ENCODE measurements at places on chromosomes 16 and 17.

DNA sequence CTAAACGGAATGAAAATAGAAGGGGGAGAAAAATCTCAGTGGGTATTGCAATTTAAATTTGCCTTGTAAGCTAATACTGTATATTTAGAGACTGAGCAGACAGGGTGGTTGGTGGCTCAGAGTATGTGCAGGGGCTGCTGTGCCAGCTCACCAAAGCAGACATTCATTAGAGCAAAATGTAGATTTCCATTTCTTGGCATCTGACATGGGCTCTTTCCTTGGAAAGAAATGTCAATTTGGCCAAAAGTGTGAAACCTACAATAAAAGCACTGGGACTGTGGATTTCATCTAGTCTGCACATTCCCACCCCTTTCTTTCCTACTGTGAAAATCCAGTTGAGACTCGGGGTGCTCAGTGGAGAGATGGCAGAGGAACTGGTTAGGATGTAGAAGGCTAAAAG, 145.1 kb upstream of the NOG start:
- DNase-seq = no peak

DNA sequence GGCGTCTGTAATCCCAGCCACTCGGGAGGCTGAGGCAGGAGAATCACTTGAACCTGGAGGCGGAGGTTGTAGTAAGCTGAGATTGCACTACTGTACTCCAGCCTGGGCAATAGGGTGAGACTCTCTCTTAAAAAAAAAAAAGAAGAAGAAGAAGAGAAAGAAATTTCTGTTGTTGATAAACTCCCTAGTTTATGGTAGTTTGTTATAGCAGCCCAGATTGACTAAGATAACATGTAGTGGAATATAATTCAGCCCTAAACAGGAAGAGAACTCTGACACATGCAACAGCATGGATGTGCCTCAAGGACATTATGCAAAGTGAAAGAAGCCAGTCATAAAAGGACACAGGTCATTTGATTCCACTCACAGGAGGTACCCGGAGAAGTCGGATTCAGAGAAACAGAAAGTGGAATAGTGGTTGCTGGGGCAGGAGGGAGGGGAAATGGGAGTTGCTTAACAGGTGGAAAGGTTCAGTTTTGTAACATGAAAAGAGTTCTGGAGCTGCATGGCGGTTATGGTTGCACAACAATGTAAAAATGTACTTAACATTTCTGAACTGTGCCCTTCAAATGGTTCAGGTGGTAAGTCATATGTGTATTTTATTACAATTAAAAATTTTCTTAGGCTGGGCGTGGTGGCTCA, 26.0 kb upstream of the PRM1 start:
- DNase-seq = no peak

GRCh38 chr16:48098472-48098871, 57.3 kb downstream of the ABCC12 start:
- DNase-seq = no peak

GRCh38 chr17:16419074-16419928, 3.9 kb downstream of the TRPV2 start:
- DNase-seq = no peak

DNA sequence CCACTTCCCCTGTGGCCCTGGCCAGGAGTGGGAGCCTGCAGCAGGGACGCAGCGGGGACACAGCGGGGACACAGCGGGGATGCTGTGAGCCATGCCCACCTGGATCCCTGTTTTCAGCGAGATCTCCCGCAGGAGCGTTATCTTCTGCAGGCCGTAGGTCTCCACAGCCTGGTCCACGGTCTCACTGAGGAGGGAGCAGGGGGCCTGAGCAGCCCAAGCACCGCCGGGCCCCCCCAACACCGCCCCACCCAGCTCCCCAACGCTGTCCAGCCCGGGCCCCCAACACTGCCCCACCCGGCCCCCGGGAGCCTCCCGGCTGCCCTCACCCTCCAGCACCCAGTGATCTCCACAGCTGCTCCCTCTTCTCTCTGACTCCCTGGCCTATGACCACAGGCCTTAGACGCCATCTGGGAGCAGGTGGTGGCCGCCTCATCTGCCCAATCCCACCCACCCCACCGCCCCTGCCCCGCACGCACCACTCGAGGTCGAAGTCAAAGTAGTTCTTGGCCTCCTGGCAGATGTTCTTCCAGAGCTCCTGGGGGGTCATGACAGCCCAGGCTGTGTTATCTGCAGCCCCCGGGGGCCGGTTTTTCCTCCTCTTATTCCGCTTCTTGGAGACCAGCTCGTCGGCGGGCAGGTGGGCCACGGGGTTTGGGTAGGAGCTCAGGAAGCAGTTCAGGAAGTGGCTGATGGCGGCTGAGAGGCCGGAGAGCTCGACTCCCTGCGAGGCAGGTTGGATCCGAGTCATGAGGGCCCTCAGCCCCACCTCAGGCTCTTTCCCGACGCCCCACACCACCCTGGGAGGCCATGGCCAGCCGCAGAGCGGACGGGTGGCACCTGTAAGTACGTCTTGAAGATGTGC, 17.0 kb downstream of the CLUH start:
- DNase-seq = no peak

GRCh38 chr17:50114849-50115357, 15.1 kb downstream of the SAMD14 start:
- no peak for DNase-seq

GRCh38 chr16:2867987-2868789, 10.2 kb upstream of the PRSS22 start:
- peak; percentile 90 for DNase-seq

- no peak for DNase-seq
Measured at GRCh38 chr17:78461799-78462053, 83.3 kb downstream of the PGS1 start.

DNA sequence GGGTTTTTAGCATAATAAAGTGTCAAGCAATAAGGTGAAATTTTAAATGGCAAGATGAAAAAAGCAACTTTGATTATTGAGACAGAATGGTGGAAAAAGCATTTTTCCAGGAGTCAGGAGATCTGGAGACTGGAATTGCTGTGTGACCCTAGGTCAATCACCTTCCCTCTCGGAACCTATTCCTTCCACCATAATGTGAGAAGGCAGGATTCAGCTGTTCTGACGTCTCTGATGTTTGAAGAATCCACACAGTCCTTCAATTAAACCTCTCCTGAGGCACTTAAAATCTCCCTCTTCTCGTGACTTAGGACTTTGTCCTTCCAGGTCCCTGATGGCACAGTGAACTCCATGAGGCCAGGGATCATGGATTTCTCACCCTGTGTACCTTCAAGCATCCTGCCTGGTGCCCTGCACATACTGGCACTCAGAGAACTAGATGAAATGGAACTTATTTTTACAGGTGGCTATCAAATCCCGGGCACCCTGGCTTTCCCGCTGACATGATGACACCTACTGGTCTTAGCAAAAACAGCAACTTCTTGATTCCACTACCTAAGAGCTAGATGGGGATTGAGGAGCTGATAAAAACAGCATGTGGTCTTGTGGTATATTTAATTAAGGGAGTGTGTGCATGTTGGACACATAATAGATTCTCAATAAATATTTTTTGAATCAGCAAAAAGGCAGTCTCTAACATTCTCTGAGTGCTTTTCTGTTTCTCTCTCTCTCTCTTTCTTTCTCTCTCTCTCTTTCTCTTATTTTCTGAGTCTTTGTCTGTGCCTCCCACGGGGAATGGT, 2.3 kb upstream of the CCDC182 start:
- DNase-seq = peak; percentile 66

DNA sequence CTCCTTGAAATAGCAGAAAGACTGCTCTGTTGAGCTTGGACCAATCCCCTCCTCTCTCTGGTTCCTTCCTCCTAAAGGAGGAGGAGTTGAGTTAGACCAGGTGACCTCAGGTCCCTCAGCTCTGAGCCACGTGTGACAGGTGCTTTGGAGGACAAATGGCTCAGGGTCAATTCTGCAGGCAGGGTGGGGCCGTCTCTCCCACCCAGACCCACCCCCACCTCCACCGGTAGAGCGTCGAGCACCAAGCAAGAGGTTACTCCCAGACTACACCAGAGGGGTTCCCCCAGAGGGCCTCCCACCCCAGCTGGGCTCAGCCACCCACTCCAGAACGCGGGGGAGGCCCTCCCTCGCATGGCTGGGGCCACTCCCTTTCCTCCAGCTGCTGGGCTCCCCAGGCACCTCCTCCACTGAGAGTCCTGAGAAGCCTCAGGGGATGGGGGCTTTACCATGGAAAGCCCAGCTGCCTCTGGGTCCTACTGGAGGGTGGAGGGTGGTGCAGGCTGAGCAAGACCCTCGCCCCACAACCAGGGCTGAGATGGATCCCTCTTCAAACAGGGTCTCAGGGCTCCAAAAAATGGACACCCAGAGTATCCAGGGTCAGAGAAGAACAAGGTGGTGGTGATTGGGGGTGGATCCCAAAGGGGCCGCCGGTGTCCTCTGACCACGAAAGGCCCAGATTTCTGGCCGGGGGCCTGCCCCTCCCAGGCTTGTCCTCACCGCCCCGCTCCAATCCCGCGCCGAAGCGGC, 7.6 kb downstream of the MYO1C start:
- DNase-seq = no peak

GRCh38 chr17:537133-537532, 177.5 kb downstream of the VPS53 start:
- no peak for DNase-seq

DNA sequence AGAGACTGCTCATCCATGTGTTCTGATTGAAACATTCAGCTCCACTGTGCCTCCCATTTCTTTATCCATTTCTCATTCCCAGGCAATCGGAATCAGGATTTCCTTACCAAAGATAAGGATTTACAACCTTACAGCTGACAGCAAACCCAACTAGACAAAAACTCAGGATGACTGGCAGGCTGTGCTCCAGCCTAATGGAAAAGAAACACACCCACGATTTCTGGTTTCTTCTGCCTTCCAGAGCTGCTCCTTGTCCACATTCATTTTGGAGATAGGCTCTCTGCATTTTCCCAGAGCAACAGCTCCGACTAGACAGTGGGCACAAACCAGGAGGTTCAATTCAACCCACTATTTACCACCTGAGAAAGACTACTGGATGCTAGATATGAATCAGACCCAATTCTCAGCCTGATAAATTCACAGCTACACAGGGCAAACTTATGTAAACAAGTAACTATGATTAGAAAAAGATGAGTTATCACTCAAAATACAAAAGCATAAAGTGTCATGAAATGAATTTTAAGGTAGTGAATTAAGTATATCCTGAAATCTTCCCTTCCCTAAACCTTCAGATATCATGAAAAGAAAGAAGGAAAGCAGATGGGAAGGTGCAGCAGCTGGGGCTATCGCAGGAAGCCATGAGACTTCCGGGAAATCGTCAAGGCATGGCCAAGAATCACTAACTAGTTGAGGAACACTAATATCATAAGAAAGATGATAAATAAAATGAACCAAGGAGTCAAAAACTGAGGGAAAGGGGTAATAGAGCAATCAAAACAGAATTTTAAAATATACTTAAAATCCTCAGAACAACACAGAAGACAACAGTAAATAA, 44.8 kb upstream of the CLEC18B start:
- no peak for DNase-seq

DNA sequence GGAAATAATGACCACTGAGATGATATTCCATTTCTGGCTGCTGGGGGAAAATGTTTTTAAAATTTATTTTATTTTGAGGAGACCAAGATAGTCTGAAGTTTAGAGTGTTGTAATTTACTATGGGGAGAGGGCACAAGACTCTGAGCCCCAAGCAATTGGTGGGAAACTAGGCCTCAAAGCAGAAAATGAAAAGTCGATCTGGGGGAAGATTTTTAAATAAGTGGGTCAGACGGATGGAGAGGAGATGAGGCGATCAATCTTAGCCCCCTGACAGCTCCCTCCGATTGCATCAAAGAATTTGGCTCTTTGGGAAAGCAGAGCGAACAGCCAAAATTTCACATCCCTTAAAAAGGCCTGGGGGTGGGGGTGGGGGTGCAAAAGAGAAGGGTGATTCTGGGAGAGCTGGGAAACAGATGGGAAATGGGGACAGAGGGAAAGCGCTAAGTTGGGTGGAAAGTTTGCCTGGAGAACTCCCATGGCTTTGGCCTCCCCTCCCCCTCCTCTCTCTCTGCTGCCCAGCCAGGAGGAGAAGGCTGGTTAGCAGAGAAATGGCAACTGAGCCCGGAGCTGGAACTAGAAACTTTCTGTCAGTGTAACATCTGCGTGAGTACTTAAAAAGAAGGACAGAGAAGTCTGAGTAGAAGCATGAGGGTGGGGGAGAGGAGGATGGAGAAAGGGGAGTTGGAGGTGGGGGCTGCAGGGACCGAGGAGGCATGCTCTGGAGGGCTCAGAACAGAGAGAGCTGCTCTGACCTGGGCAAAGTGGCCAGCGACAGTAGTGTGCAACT, 1.4 kb upstream of the HOXB2 start:
- no peak for DNase-seq

DNA sequence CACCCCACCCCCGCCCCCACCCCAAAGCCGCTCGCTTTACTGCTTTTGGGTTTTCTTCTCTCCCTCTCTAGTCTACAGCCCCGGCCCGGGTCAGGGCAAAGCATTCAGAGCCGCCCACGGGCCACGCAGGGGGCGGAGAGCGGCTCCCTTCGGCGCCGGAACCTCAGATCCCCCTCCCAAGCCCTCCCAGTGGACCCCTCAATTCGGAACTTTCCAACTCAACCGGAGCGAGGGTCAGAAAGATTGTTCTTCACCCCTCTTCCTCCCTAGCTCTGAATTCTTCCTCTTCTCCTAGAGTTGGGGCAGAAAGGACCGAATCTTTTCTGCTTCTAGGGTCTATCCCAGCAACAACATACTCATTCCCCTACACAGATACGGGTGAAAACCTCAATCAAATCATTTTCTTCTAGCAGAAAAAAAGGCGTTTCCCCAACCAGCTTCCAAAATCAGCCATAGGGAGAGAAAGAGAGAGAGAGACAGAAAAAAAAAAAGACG, 1.0 kb downstream of the HOXB2 start:
- no peak for DNase-seq

- no peak for DNase-seq
Measured at GRCh38 chr16:89599902-89600301, 13.5 kb upstream of the DPEP1 start.

- no peak for DNase-seq
Measured at GRCh38 chr17:45893725-45894021, 681 bp upstream of the MAPT start.

GRCh38 chr17:2067048-2067561, 12.2 kb downstream of the HIC1 start:
- no peak for DNase-seq

DNA sequence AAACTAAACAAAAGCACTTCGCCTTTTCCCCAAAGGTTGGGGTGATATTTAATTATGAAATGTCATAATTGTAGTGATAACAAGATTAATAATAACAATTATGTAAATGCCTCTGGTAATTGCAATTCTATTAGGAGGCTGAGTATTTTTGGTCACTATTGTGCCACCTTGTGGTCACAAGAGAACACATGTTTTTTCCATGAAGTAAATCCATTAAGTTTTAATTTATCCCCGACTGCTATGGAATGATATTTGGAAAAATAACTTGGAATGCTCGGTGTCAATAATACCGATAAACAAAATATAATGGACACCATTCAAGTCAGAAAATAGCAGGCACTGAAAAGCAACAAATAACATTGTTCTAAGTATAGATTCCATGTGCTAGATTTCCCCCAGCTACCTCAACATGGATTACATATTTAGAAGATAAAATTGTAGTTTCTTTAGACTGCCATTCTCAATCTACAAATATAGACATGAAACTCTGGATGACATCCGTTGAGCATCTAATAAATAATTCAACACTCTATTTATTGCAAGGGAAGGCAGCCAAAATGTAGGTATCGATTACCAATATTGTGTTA, 25.0 kb upstream of the KCNJ2 start:
- DNase-seq = no peak

- peak; percentile 19 for DNase-seq
Measured at GRCh38 chr17:54680410-54680809, 220.2 kb upstream of the TOM1L1 start.

- no peak for DNase-seq
Measured at GRCh38 chr17:76353004-76353598, 615 bp downstream of the PRPSAP1 start.

GRCh38 chr16:66474750-66475199, 47.7 kb downstream of the BEAN1 start:
- no peak for DNase-seq

- DNase-seq = no peak
Measured at GRCh38 chr17:81254955-81255717, 16.0 kb downstream of the NDUFAF8 start.

All from putamen (tissue), 1 donor.